Activated naive CD4-positive, alpha-beta T cell treated with anti-CD3 and anti-CD28 coated beads, Interleukin-2, amount 10 ng/mL, durations not matched to agents 5 hours and 36 hours (primary cell): ENCODE measurements at places on chromosomes 5 and 9. TPM values are rescaled to one million over a fixed set of nuclear protein-coding genes. Genes with fewer than 3 reads are reported as not detected.

Gene TOR2A
- total RNA-seq, result 18.4 TPM

Gene GDA
- not detected for total RNA-seq

Gene ASS1
- total RNA-seq, result 4.8 TPM

Gene LURAP1L
- total RNA-seq, result not detected

Gene FAM169A
- 3.8 TPM for total RNA-seq

Gene PKD2L2
- total RNA-seq, result not detected

Gene RANBP3L
- not detected for total RNA-seq

Gene MARCOL
- not detected for total RNA-seq

Gene SPAG8
- total RNA-seq, result 1.3 TPM

Gene DNAJB5
- 3.9 TPM for total RNA-seq

Gene LRRTM2
- not detected for total RNA-seq
